ENCODE measurements at places on chromosomes 5 and 9. TPM values are rescaled to one million over a fixed set of nuclear protein-coding genes. Genes with fewer than 3 reads are reported as not detected.

Gene GLDC
- not detected for polyA plus RNA-seq

Gene TEX53
- polyA plus RNA-seq: not detected

Gene ACTBL2
- not detected for polyA plus RNA-seq

Gene SH3GL2
- polyA plus RNA-seq: 0.76 TPM

DNA sequence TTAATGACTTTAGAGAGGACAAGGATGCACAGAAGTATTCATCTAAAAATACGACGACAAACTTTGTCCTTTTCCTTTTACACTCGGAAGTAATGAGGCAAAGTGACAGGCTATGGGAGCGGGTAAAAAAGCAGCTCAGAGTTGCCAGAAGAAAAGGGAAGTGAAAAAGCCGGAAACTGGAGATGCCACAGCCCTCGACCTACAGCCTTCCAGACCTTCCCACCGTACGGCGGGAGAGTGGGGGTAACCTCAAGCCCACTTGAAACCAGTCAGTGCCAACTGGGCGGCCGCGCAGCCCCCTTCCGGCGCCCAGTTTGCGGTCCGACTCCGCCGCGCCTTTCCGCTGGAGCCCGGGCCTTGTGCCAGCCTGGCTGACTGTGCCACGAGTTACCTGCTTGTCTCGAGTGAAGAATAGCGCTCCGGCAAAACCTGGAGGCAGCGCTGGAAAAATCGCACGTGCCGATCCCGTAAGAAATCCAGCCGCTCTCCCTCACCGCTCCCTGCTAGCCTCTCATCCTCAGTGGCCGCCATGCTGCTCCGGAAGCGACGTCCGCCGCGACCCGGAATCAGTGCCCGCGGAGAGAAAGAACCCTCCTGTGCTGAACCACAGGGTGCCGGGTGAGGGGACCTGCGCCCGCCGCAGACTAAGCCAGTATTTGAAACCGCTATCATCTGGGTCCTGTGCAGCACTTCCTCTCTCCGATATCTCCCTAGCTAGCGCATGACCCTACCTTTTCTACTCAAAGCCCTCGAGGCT, at the start of gene PGGT1B:
Gene PGGT1B (minus strand): TSS at position 557 of the 757 bp plus-strand sequence. CDS start 26 bp downstream, at position 531.
- H3K36me3 ChIP-seq: peaks cover under 1% of the 10 kb centered on the region
- DNase-seq: peak; percentile 85
- H3K4me3 ChIP-seq: peak within 1 kb of the TSS; percentile 80
- H3K4me1 ChIP-seq: peaks cover 21% of the 10 kb centered on the region

GRCh38 chr5:66967826-66968262, 228.8 kb downstream of the CD180 start:
- no peaks in the 10 kb centered on the region for H3K4me1 ChIP-seq
- H3K27ac ChIP-seq: no peak overlapping the region
- H3K36me3 ChIP-seq: no peaks in the 10 kb centered on the region
- no peaks in the 10 kb centered on the region for H3K27me3 ChIP-seq
- no peak overlapping the region for H3K4me3 ChIP-seq

- no peaks in the 10 kb centered on the region for H3K27me3 ChIP-seq
- H3K27ac ChIP-seq: no peak overlapping the region
- DNase-seq: no peak
- H3K4me3 ChIP-seq: no peak overlapping the region
- H3K36me3 ChIP-seq: no peaks in the 10 kb centered on the region
These were observed 317.9 kb upstream of the ITGA1 start for GRCh38 chr5:52469835-52470234.

DNA sequence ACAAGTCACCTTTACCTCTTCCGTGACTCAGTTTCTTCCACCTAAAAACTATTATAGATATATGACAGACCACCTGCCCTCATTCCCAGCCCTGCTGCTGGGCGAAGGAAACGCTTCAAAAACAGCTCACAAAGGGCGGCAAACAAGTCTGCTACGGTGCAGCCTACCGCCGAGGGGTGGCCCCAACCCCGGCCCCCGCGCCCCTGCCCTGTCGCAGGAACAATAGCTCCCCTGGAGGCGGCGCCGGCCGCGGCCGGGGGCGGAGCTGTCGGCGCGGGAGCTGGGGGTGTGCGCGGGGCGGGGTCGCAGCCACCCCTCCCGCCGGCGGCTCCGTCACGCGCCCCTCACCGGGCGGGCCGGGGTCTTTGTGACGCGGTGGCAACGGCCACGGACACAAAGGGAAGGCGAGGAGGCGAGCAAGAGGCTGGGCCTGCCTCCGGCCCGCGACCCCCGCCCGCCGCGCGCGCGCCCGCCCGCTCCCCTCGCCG, at the start of gene TMEFF1:
Gene TMEFF1 (plus strand): TSS at position 362 of the 488 bp plus-strand sequence. CDS start 396 bp downstream, outside the sequence.
- no peaks in the 10 kb centered on the region for H3K36me3 ChIP-seq
- H3K27ac ChIP-seq: peak within 1 kb of the TSS; percentile 28
- H3K27me3 ChIP-seq: peaks cover 11% of the 10 kb centered on the region
- H3K4me1 ChIP-seq: peaks cover 12% of the 10 kb centered on the region

- DNase-seq: peak; percentile 98
- H3K36me3 ChIP-seq: no peaks in the 10 kb centered on the region
- peaks cover 53% of the 10 kb centered on the region for H3K4me1 ChIP-seq
- H3K4me3 ChIP-seq: no peak overlapping the region
- H3K27ac ChIP-seq: peak overlapping the region; percentile 89
These were observed 8.8 kb upstream of the TRAF1 start for GRCh38 chr9:120935383-120935857.

DNA sequence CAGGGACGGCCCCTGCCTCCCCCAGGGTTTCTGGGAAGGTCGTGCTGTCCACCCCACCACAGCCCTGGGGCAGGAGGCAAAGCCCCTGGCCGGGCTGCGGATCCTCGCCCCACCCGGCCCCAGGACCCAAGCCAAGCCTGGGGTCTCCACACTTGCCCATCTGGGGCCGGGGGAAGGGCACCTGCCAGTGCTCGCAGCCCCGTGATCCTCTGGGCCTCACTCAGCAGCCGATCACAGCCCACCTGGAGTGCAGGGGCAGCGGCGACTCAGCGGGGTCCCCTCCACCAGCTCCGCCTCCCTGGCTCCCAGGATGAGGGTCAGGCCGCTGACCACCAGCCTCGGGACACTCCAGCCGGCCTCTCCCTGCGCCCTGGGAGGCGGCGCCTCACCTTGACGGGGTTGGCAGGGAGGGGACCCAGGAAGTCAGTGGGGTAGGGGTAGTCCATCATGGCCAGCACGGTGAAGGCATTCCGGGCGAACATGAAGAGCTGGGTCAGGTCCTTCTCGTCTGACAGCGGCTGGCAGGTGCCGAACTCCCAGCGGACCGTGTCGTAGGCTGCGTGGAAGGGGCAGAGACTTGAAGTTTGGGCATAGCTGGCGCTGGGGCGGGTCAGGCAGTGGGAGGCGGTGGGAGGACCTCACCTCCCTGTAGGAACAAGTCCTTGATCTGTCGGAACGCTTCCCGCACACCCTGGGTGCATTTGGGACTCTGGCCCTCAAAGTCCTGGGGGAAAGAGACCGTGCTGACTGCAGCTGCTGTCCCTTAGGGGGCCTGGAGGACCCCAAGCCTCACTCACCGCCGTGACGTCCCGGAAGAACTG, 1.8 kb downstream of the DPP7 start:
- DNase-seq: peak; percentile 64
- H3K27me3 ChIP-seq: no peaks in the 10 kb centered on the region
- H3K4me1 ChIP-seq: peaks cover 15% of the 10 kb centered on the region
- no peak overlapping the region for H3K4me3 ChIP-seq
- no peak overlapping the region for H3K27ac ChIP-seq
- H3K36me3 ChIP-seq: peaks cover 37% of the 10 kb centered on the region

- no peaks in the 10 kb centered on the region for H3K36me3 ChIP-seq
- DNase-seq: no peak
- no peak overlapping the region for H3K4me3 ChIP-seq
- H3K27ac ChIP-seq: no peak overlapping the region
These were observed 17.9 kb upstream of the APBA1 start for GRCh38 chr9:69689991-69690538.

DNA sequence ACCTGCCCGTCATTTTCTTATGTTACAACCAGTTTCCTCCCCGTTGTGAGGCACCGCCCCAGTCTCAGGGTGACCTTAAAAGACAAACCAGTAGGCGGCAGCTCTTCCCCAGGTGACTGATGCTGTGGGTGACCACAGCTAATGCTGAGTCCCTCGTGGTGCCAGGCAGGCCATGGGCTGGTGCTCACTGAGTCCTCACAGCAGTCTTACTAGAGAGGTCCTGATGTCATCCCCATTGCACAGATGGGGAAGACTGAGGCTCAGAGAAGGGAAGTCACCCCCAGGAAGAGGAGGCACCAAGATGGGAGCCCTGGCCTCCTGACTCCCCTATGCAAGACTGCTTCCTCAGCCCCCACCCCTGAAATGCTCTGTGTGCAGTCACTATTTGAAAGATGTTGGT, 978 bp downstream of the CFAP157 start:
- H3K27me3 ChIP-seq: no peaks in the 10 kb centered on the region
- H3K27ac ChIP-seq: no peak overlapping the region
- H3K4me3 ChIP-seq: no peak overlapping the region
- no peak for DNase-seq
- no peaks in the 10 kb centered on the region for H3K36me3 ChIP-seq

DNA sequence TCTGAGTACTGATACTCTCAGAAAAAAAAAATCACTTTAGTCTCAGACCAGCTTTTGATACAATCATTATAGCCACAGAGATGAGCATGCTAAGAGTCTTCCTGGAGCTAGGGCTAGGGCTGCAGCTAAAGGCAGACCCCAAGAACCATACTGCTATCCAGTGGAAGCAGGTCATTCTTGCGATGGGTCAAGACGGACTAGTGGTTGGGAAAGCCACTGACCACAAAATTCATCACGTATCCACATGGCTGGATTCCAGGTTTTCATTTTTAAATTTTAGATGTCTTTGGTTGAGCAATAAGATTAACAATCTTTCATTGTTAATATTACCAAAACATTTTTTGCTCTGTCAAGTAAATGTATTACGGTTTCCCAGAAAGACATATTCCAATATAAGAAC, 598.1 kb downstream of the DNAH5 start:
- H3K4me1 ChIP-seq: no peaks in the 10 kb centered on the region
- no peak overlapping the region for H3K4me3 ChIP-seq
- DNase-seq: no peak
- no peak overlapping the region for H3K27ac ChIP-seq
- H3K36me3 ChIP-seq: no peaks in the 10 kb centered on the region

GRCh38 chr5:173735184-173735583, 118.7 kb upstream of the BOD1 start:
- DNase-seq: no peak
- H3K36me3 ChIP-seq: no peaks in the 10 kb centered on the region
- no peak overlapping the region for H3K27ac ChIP-seq
- no peak overlapping the region for H3K4me3 ChIP-seq
- H3K27me3 ChIP-seq: no peaks in the 10 kb centered on the region

- no peak for DNase-seq
- no peak overlapping the region for H3K27ac ChIP-seq
- H3K36me3 ChIP-seq: no peaks in the 10 kb centered on the region
- H3K27me3 ChIP-seq: no peaks in the 10 kb centered on the region
- no peaks in the 10 kb centered on the region for H3K4me1 ChIP-seq
These were observed 12.5 kb downstream of the CARD6 start for GRCh38 chr5:40853632-40854192.

GRCh38 chr5:39301406-39301805, 62.9 kb downstream of the C9 start:
- no peaks in the 10 kb centered on the region for H3K4me1 ChIP-seq
- no peaks in the 10 kb centered on the region for H3K36me3 ChIP-seq
- no peak overlapping the region for H3K27ac ChIP-seq
- no peak overlapping the region for H3K4me3 ChIP-seq
- no peaks in the 10 kb centered on the region for H3K27me3 ChIP-seq

DNA sequence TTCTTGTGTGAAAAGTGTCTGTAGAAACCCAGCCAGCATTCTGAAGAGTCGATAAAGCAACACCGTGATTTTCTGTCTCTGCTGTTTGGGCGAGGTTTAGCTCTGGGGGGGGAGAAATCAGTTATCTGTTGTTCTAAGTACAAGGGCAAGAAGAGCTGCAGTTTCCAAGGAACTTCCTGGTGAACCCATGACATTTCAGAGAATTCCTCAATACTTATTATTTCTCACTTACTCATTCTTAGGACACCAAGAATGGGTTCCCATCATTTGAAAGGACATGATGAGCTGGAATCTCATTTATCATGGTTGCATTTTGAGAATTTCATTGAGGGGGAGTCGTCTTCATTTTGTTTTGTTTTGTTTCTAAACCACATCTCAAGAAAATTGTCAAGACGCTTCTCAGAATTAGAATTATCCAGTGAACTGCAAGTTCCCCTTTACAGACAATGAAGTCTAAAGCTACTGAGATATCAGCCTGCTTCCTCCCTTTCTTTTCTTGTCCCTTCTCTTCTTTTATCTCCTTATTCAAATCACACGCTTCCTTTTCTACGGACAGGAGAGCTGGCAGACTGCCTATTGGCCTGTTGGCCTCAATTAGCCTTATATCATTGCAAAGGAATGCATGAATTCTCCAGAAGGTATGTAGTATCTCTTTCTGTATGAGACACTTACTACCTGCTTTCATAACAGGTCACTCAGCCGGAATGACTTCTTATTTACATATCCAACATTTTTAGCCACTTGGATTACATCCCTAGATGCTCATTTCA, 53.7 kb downstream of the ZNF462 start:
- H3K27me3 ChIP-seq: no peaks in the 10 kb centered on the region
- H3K4me3 ChIP-seq: no peak overlapping the region
- H3K27ac ChIP-seq: peak overlapping the region; percentile 52

GRCh38 chr9:479971-480350, 265.3 kb downstream of the DOCK8 start:
- H3K4me1 ChIP-seq: no peaks in the 10 kb centered on the region
- no peaks in the 10 kb centered on the region for H3K36me3 ChIP-seq
- no peak overlapping the region for H3K4me3 ChIP-seq

DNA sequence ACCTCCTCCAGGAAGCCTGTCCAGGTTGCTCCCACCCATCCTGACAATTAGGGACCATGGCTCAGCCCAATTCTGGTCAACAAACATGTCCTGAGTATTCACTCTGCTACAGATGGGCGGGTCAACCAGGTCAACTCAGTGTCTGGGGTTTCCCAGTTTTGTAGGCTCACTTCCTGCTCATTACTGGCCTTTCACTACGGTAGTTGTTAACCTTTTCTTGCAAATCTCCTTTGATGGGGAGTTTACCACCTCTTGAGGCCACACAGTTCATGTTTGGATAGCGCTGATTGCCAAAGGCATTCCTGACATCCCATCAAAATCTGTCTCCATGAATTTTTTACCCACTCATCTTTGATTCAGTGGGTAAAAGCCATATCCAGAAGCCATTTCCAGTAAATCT, 13.8 kb downstream of the TMEM8B start:
- no peak overlapping the region for H3K27ac ChIP-seq
- no peak for DNase-seq
- no peak overlapping the region for H3K4me3 ChIP-seq
- H3K4me1 ChIP-seq: no peaks in the 10 kb centered on the region
- no peaks in the 10 kb centered on the region for H3K36me3 ChIP-seq
- no peaks in the 10 kb centered on the region for H3K27me3 ChIP-seq

GRCh38 chr5:124173386-124173785, 573.1 kb downstream of the ZNF608 start:
- no peak for DNase-seq
- no peaks in the 10 kb centered on the region for H3K36me3 ChIP-seq
- H3K27me3 ChIP-seq: no peaks in the 10 kb centered on the region

DNA sequence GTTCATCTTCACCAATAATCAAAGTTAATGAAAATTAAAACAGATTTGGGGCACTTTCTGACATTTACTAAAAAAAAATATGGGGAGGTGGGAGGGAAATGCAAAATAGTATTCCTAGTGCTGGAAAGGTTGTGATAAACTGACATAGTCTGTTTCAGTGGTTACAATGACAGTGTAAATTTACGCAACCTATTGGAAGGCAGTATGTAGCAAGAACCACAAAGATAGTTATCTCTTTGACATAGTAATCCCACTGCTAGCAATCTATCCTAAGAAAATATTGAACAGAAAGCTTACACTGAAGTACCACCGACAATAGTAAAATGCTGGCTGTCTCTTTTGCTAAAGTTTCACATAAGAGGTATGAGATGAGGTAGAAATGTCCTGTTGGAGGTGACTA, 15.1 kb upstream of the EPB41L4B start:
- H3K27me3 ChIP-seq: no peaks in the 10 kb centered on the region
- DNase-seq: no peak

Data from sigmoid colon (tissue), 7 donors.